Liver (tissue), 10 donors: ENCODE measurements at places on chromosomes 7 and 10. TPM values are rescaled to one million over a fixed set of nuclear protein-coding genes. Genes with fewer than 3 reads are reported as not detected.

- H3K4me3 ChIP-seq = no peak overlapping the region
- no peak overlapping the region for H3K27ac ChIP-seq
- no peaks in the 10 kb centered on the region for H3K27me3 ChIP-seq
- DNase-seq = no peak
These were observed 70.7 kb upstream of the MKX start for GRCh38 chr10:27816320-27816719.

DNA sequence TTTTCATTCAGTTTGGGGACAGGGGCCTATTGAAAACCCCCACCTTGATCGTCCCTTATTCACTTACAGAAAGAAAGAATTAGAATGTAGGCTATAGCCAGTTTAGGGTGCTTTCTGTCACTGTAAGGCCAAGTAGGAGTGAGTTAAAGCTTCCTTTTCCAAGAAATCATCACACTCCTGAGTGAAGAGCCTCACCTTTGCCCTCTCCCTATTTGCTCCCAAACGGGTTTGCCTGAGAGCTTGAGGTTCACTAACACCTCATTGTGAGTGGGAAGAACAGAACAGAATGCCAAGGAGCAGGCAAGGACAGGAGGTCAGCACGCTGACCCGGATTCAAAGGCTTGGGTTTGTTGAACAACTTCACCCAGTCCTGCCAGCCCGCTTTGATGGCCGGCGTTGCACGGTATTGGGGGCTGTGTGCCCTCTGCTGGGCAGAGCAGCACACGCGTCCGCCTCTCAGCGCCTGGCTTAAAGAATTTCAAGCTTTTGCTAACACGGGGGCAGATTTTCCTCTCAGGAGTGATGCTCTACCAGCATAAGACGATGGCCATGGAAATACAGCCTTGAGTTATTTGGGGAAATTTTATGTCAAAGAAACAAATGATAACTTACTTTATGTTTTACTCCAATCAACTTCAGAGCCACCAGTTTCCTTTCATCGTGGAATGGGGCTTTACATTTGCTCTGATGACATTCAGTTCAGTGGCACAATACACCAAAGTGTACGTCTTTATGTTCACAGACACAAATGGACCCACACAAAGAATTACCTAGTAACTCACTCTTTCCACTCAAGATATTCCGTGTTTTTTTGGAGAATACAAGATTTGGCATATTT, 470.0 kb downstream of the SUGCT start:
- no peaks in the 10 kb centered on the region for H3K36me3 ChIP-seq
- DNase-seq = peak; percentile 45
- H3K27ac ChIP-seq = no peak overlapping the region
- no peaks in the 10 kb centered on the region for H3K4me1 ChIP-seq
- no peaks in the 10 kb centered on the region for H3K27me3 ChIP-seq

NUTM2D gene
- 1.8 TPM for total RNA-seq

VWA2 gene
- total RNA-seq = 0.25 TPM

HOXA7 gene
- total RNA-seq = 0.05 TPM

ANKRD22 gene
- 1.0 TPM for total RNA-seq

GRCh38 chr10:75449382-75450074, 18.1 kb downstream of the LRMDA start:
- no peak for DNase-seq
- no peak overlapping the region for H3K27ac ChIP-seq
- no peaks in the 10 kb centered on the region for H3K27me3 ChIP-seq
- no peak overlapping the region for H3K4me3 ChIP-seq

- H3K27ac ChIP-seq = no peak overlapping the region
- H3K27me3 ChIP-seq = no peaks in the 10 kb centered on the region
- no peak for DNase-seq
These were observed 73.6 kb downstream of the RHOBTB1 start for GRCh38 chr10:60870416-60870728.

DNA sequence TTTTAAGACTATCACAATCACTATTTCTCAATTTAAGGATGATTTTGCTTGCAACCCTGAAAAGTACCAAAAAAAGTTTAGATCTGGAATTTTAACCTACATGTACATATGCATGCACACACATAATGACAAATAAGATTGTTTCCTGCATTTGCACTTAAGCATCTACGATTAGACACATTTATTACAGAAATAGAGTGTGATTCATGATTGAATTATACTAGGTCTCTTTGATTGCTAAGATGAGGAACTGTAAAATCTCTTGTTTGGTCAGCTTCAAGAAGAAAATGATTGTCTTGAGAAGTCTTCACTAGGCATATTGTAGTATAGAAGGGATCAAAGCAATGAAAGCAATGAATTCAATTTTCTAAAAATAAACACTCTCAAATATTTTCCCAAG, 185.9 kb upstream of the AGR3 start:
- no peak for DNase-seq
- no peak overlapping the region for H3K27ac ChIP-seq
- no peaks in the 10 kb centered on the region for H3K27me3 ChIP-seq
- H3K36me3 ChIP-seq = no peaks in the 10 kb centered on the region

UTF1 gene
- total RNA-seq = not detected

SBDS gene
- total RNA-seq = 34.1 TPM

TMEM139 gene
- 3.0 TPM for total RNA-seq

TFAM gene
- total RNA-seq = 15.0 TPM

NXPH1 gene
- not detected for total RNA-seq

DNA sequence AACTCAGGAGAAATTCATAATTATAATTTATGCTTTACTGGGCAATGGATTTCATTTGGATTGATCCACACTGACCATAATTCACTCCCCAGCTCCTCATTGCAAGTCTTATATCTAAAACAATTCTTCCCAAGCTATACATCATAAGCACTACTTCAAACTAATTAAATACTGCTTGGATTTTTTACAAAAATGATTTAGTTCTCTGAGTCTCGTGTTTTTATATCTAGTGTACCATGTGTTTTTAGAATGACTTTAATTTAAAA, 443.8 kb downstream of the GPAM start:
- H3K36me3 ChIP-seq = no peaks in the 10 kb centered on the region
- H3K4me3 ChIP-seq = no peak overlapping the region
- H3K4me1 ChIP-seq = no peaks in the 10 kb centered on the region

DNA sequence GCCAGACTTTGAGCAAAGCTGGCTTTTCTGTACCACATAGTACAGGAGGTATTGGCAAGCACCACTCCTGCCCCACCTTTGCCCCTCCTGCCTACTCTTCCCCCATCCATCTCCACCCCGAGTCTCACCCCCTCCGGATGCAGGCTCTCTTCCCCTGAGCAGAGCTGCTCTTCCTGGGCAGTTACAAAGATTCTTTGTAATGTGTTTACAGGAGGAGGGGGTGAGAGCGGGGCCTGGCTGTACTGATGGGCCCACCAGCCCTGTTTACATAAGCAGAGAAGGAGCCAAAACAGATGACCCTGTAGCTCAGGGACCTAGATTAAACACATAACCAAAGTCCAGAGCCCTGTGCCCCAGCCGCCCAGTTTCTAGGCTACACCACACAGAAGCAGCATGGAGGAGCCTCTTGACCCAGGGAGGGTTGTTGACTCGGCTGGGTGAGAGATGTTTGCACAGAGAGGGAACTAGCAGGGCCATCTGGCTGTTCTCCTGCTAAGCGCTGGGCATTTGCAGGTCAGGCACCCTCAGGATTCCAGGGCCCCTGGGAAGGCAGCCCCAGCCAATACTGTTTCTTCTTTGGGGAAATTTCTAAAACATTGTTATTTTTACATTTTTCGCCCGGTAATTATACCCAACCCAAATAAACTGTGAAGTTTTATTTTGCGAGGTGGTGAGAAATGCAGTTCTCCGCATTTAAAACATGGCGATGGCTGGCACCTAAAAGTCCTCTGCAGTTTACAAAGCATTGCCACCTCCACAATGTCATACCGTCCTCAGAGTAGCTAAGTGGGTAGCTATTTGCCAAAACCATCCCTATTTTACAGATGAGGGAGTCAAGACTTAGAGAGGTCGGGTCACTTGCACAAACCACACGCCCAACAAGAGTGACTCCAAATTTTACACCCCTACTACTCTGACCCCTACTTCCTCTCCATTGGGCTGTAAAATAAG, 11.4 kb upstream of the ZKSCAN1 start:
- H3K27ac ChIP-seq = peak overlapping the region; percentile 87
- no peak overlapping the region for H3K4me3 ChIP-seq
- DNase-seq = peak; percentile 71
- no peaks in the 10 kb centered on the region for H3K27me3 ChIP-seq
- H3K4me1 ChIP-seq = peaks cover 12% of the 10 kb centered on the region
- H3K36me3 ChIP-seq = no peaks in the 10 kb centered on the region

GRCh38 chr10:88545359-88545758, 37.8 kb downstream of the RNLS start:
- no peak for DNase-seq
- peaks cover 11% of the 10 kb centered on the region for H3K4me1 ChIP-seq
- no peak overlapping the region for H3K4me3 ChIP-seq
- no peaks in the 10 kb centered on the region for H3K36me3 ChIP-seq

GRCh38 chr10:31000867-31001266, 30.8 kb downstream of the ZNF438 start:
- H3K27me3 ChIP-seq = no peaks in the 10 kb centered on the region
- H3K27ac ChIP-seq = no peak overlapping the region
- DNase-seq = no peak
- H3K4me1 ChIP-seq = no peaks in the 10 kb centered on the region

DGKB gene
- 0.09 TPM for total RNA-seq

DNA sequence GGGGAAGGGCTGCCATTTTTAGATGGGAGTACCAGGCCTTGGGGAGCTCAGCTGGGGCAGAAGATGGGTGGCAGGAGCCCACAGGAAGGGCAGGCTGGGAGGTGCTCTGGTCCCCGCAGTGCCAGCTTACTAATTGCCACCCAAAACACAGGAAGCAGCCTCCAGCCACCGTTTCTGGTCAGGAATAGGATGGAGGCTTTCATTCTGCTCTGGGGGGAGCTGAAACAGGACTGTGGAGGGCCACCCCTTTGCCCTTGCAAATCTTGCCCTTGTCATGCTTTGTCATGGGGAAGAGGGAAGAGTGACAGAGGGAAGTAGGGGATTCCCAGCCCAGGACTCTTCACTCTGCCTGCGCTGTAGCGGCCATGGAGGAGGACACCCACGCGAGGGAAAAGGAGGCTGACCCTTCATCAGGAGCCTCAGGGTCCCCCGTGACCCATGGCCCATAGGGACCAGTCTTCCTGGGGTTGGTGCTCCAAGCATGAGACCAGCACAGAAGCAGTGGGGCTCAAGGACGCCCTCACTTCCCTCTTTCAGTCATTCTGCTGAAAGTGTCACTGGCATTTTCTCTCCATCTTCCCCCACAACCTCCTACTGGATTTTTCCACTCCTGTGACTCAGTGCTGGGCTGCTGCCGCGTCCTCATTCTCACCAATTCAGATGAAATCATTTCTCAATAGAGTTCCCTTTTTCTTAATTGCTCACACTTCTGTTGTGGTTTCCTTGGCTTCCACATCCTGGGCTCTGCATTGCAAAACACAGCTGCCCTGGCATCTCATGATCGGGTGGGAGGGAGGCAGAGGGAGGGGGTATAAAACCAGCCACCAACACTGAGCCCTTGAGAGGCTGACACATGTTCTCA, 61.9 kb downstream of the MKI67 start:
- H3K4me1 ChIP-seq = peaks cover 3% of the 10 kb centered on the region
- peaks cover 2% of the 10 kb centered on the region for H3K36me3 ChIP-seq
- H3K4me3 ChIP-seq = no peak overlapping the region
- H3K27me3 ChIP-seq = no peaks in the 10 kb centered on the region
- DNase-seq = no peak
- H3K27ac ChIP-seq = peak overlapping the region; percentile 76

- peak overlapping the region; percentile 69 for H3K27ac ChIP-seq
- no peak for DNase-seq
- no peaks in the 10 kb centered on the region for H3K36me3 ChIP-seq
- peak overlapping the region; percentile 42 for H3K4me3 ChIP-seq
- H3K27me3 ChIP-seq = no peaks in the 10 kb centered on the region
These were observed 85.2 kb upstream of the EGFR start for GRCh38 chr7:54933643-54934042.

DNA sequence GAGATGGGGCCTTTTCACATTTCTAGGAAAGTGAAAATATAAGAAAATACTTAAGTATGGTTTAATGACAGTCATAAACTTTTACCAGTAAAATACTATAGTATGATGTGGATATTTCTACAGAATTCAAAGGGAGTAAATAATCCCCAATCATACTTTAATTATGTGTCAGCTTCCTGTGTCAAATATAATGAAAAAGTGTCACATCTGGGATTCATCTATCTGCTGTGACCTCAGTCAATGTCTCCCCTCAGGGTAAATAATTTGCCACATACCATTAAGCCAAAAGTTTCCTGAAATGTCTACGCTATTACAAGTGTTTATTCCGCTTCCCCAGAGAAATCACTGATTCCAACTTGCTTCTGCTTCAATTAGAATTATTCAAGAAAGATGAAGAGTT, 110.5 kb downstream of the ITGA8 start:
- DNase-seq = no peak
- no peak overlapping the region for H3K27ac ChIP-seq
- H3K4me3 ChIP-seq = no peak overlapping the region
- H3K27me3 ChIP-seq = no peaks in the 10 kb centered on the region
- no peaks in the 10 kb centered on the region for H3K36me3 ChIP-seq

GRCh38 chr7:33243319-33243881, 114.0 kb downstream of the BBS9 start:
- H3K4me1 ChIP-seq = no peaks in the 10 kb centered on the region
- no peaks in the 10 kb centered on the region for H3K36me3 ChIP-seq
- no peaks in the 10 kb centered on the region for H3K27me3 ChIP-seq
- no peak overlapping the region for H3K4me3 ChIP-seq
- no peak overlapping the region for H3K27ac ChIP-seq

HKDC1 gene
- total RNA-seq = 20.0 TPM

GRCh38 chr7:133778472-133778871, 348.7 kb upstream of the LRGUK start:
- no peaks in the 10 kb centered on the region for H3K4me1 ChIP-seq
- no peaks in the 10 kb centered on the region for H3K36me3 ChIP-seq
- no peaks in the 10 kb centered on the region for H3K27me3 ChIP-seq
- DNase-seq = no peak
- H3K27ac ChIP-seq = no peak overlapping the region

- DNase-seq = no peak
- no peak overlapping the region for H3K4me3 ChIP-seq
- no peaks in the 10 kb centered on the region for H3K4me1 ChIP-seq
- H3K36me3 ChIP-seq = no peaks in the 10 kb centered on the region
- no peaks in the 10 kb centered on the region for H3K27me3 ChIP-seq
These were observed 154.9 kb upstream of the ITGB1 start for GRCh38 chr10:33112831-33113455.

NPSR1 gene
- not detected for total RNA-seq

GRCh38 chr7:79868010-79868409, 266.6 kb upstream of the GNAI1 start:
- H3K27me3 ChIP-seq = no peaks in the 10 kb centered on the region
- H3K36me3 ChIP-seq = no peaks in the 10 kb centered on the region
- no peak overlapping the region for H3K4me3 ChIP-seq
- DNase-seq = no peak
- H3K4me1 ChIP-seq = no peaks in the 10 kb centered on the region
- H3K27ac ChIP-seq = no peak overlapping the region

GRCh38 chr10:81403451-81403850, 471.5 kb upstream of the NRG3 start:
- H3K27ac ChIP-seq = no peak overlapping the region
- H3K36me3 ChIP-seq = no peaks in the 10 kb centered on the region
- no peaks in the 10 kb centered on the region for H3K27me3 ChIP-seq
